ENCODE measurements at places on chromosomes 2 and 18. TPM values are rescaled to one million over a fixed set of nuclear protein-coding genes. Genes with fewer than 3 reads are reported as not detected.

Gene CCDC141
- total RNA-seq = not detected

DNA sequence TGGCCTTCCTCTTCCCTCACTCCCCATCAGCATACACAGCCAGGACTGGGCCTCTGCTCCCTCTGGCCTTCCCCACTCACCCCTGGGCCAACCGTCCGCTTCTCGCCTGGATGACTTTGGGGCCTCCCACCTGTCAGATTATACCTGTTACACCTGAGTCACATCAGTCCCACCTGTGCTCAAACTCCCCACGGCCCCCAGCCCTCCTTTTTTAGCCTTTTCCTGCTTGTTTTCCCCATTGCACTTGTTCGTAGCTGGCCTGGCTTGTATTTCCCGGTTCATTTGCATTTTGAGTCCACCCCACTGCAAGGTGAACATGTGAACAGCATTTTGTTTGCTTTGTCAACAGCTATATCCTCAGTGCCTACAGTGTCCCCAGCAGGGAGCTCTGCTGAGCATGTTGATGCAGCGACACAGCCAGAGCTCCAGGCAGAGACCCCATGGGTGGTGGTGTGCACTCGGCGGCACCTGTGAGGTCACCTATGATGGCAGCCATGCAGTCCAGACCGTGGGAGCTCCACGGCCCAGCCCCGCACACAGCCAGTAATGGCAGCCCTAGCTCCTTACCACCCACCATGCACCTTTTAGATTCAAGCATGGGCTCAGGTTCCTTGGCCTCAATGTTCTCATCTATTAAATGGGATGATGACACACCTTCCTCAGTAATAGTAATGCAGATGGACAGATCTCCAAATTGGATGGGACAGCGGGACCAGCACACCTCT lies 276.4 kb upstream of the HS6ST1 start:
- DNase-seq = peak; percentile 68

Gene SULT1C2
- total RNA-seq = 2.2 TPM

Gene RUFY4
- total RNA-seq = not detected

Gene ADD2
- total RNA-seq = not detected

Gene CROCC2
- total RNA-seq = not detected

GRCh38 chr18:35005963-35006577 lies 35.1 kb upstream of the MAPRE2 start:
- DNase-seq = no peak

GRCh38 chr2:174659069-174659900 lies 61.7 kb upstream of the WIPF1 start:
- no peak for DNase-seq

DNA sequence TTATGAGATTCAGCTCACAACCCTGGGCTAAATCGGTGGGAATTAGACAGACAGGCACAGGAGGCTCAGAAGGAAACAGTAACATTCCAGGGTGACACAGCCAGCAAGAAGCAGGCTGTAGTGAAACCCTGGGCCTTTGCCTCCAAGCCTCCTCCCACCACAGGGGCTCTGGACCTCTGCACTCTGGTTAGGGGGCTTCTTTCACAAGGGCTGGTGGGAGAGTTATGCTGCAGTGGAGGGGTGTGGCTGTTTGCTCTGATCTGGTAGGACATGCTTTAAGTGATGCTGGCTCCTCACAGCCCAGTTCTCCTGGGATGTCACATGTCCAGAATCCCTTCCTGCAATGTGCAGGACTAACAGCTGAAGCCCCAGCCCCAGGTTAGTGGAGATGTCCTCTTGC lies 109.9 kb downstream of the TGFA start:
- DNase-seq = no peak

GRCh38 chr2:127410871-127411652 lies 7.2 kb upstream of the PROC start:
- DNase-seq = no peak

DNA sequence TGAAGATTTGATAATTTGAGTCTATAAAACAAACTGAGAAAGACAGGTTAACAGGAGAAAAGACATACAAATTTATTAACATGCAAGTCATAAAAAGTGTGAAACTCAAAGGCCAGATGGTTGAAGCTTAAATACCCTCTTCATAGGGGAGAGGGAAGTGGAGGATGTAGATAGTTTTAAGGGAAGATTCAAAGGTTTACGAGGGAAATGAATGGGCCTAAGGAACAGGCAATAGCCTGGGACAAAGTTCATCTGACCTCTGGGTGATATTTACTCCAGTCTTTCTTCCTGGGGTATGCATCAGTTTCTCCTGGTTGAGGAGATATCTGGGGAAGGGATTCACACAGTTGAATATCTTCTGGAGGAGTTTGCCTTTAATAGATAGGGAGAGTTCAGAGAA lies 215.0 kb upstream of the SP5 start:
- DNase-seq = no peak

DNA sequence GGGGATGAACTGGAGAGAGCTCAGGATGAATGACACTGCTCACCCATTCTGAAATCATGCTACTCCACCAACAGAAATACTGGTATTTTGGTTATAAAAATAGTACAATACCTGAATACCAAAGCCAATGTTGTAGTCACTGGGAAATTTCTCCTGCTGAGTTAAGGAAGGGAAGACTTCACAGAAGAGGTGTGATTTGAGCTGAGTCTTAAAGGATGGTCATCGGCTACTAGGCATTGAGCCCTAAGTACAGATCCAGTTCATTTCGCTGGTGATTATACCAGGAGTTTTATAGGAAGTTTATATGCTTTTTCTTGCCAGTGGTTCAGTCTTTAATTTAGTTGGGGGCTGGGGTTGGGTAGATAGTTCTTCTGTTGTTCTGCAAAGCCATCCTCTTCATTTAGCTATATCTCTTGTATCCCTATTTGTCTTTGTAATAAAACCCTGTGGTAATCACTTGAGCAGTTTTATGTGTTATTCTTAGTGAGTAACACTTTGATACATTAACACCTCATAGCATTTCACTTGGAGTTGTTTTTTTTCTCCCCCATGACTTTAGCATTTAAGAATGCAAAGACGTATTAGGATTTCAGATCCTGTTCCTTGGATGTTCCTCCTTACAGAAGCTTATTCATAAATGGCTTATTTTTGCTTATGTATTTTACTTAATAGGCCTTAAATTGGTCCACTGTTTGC lies 239.9 kb upstream of the FOSL2 start:
- DNase-seq = no peak

DNA sequence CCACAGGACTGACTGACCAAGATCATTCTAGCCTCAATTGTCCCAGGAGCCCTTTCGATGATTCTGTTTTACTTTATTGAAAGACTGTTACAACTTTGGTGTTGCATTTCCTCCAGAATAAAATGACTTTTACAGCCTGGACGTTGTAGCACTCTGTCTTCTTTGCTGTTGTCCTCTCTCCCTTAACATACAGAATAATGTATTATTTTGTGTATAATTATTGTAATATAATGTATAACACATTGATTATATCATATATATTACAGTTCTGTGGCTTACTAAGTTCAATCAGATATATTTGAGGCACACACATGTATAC lies 380 bp upstream of the FANCL start:
- DNase-seq = no peak

- DNase-seq = no peak
Observed at GRCh38 chr2:20371323-20372025, 20.8 kb upstream of the PUM2 start.

Gene C2orf78
- total RNA-seq = not detected

GRCh38 chr2:136251197-136251884 lies 133.4 kb upstream of the CXCR4 start:
- DNase-seq = no peak

DNA sequence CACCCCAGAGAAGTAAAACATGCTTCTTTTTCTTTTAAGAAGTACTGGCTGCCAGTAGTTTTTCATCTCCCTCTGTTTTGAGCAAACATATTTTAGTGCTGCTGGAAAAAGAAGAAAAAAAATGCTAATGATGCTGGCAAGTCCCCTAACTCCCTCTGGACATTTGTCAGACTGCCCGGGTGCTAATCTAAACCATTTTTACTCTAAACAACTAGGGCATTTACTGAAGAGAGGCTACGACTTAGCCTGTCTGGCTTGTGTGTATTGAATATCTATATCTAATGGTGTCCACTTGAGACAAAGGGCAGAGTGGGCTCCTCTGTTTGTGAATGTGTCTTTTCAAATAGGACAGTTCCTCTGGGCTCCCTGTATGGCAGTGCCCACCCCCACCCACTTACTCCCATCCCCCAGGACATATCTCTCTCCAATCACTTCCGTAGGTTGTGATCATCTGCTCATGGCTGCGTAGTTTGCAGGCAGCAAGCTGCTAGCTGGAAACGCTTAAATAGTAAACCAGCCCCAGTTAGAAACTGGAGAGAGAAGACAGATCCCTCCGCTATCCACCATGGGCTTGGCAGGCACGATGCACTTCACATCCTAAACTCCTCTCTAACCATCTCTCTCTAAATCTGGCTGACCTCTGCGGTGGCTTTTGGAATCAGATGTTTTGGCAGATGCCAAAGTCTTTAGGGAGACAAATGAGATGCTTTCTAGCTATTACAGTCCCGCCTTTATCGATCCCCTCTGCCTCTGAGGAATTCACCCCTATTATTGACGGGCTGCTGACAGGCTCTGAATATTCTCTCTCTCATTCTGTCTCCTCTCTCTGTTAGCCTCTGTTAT lies 58.3 kb downstream of the DOCK10 start:
- no peak for DNase-seq

Gene TFCP2L1
- total RNA-seq = not detected

DNA sequence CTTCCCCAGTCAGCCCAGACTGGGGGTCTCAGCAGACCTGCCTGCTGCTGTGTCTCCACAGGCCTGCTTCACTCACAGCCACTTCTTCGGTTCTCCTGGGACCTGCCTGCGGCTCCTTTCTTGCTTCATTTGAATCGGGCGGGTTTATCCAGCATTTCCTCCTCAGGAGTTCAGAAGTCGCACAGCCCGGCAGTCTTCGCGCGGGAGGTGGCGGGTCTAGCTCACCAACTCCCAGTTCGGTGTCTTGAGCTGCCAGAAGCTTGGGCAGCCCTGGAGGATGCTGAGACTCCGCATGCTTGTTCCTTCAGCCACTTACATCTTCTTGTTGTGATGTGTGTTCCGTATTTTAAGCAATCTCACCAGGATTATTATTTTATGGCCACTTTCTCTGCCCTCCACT lies 10.8 kb downstream of the D2HGDH start:
- DNase-seq = no peak

- no peak for DNase-seq
Observed at GRCh38 chr2:25255745-25256487, 85.8 kb downstream of the DNMT3A start.

- DNase-seq = no peak
Observed at GRCh38 chr2:143994961-143995360, 525.0 kb downstream of the ZEB2 start.

DNA sequence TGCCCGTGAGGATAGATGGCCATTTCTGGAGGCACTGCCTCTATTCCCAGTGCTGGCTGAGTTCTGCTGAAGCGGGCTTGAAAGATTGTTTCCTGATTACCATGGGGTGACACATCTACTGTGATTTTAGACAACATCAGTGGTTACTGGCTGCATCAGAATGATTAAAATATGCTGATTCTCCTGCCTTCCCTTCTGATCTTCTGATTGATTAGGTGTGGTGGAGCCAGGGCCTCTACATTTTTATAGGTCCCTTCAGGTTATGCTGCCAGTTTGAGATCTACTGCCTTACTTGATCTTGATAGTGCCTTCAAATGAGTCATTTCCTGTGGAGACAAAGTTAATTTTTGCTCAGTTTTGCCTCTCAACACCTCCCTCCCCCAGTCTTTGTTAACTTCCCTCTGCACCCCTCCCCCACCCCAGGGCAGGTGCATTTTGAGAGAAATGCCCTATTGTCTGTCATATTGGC lies 31.6 kb upstream of the SNORC start:
- DNase-seq = no peak

Gene GCG
- not detected for total RNA-seq

DNA sequence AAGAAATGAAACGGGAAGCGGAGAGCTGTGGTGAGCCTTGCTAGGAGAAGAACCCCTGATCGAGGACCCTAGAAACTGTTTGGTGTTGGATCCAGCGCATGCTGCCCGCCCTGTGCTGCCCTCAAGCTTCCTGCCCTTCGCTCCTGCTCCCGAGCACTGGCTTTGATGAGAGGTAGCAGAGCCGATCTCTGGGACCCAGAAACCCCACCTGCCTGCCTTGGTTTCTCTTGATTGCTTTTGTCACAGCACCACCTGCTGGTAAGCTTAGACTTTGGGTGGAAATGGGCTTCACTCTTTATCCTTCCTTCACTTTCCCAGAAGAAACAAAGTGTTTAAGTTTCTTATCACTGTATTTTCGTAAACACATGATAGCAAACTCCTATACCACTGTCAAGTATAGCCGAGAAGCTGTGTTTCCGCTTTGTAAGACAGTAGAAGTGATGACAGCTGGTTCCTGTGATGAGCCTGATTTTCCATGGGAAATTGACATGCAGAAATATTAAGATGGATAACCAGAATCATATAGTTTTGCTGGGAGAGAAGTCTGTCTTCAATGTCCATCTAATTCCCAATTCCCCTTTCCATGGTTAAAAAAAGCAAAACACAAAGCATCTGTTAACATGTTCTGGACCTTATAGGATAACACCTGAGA lies 267.4 kb downstream of the PHLPP1 start:
- no peak for DNase-seq

Gene MFSD2B
- total RNA-seq = not detected

- DNase-seq = peak; percentile 49
Observed at GRCh38 chr2:16167870-16168426, 227.6 kb downstream of the MYCN start.

DNA sequence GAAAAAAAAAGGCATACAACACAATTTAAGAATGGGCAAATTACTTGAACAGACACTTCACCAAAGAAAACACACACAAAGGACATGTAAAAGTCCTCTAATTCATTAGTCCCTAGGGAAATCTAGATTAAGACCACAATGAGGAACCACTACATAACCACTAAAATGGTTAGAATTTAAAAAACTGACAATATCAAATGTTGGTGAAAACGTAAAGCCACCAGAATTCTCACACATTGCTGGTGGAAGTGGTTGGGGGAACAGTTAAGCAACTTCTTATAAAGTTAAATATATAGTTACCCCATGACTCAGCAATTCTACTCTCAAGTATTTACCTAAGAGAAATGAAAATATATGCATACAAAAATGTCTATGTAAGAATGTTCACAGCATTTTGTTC lies 11.8 kb downstream of the RTN4 start:
- DNase-seq = no peak
